Activated naive CD4-positive, alpha-beta T cell treated with anti-CD3 and anti-CD28 coated beads for 36 hours (primary cell): ENCODE measurements at places on chromosomes 1 and 21.

GRCh38 chr1:110783292-110783918 lies 89.5 kb upstream of the CD53 start:
- peak; percentile 71 for DNase-seq

GRCh38 chr1:170618421-170618820 lies 45.5 kb upstream of the PRRX1 start:
- no peak for DNase-seq

DNA sequence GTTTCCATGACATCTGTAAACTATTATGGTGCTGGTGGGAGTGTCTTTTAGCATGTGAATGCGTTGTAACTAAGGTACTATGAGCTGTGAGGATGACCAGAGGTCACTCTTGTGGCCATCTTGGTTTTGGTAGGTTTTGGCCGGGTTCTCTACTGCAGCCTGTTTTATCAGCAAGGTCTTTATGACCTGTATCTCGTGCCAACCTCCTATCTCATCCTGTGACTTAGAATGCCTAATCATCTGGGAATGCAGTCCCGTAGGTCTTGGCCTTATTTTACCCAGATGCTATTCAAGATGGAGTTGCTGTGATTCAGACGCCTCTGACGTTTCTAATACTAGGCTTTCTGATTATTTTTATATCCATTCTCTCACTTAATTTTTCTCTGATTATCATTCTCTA lies 9.4 kb downstream of the NCAM2 start:
- DNase-seq = no peak

- DNase-seq = no peak
Observed at GRCh38 chr1:160068225-160068624, 1.7 kb downstream of the KCNJ10 start.

DNA sequence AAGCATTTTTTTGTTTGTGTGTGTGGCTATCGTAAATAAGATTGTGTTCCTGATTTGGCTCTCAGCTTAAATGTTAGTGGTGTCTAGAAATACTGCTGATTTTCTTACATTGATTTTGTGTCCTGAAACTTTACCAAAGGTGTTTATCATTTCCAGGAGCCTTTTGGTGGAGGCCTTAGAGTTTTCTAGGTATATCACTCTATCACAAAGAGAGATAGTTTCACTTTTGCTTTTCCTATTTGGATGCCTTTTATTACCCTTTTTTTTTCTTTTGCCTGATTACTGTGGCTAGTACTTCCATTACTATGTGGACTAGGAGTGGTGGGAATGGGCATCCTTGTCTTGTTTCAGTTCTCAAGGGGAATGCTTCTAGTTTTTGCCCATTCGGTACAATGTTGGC lies 109.6 kb downstream of the S1PR1 start:
- DNase-seq = no peak

- DNase-seq = no peak
Observed at GRCh38 chr1:232283864-232284263, 346.1 kb downstream of the SIPA1L2 start.

GRCh38 chr1:236815941-236816340 lies 20.8 kb downstream of the MTR start:
- DNase-seq = no peak

DNA sequence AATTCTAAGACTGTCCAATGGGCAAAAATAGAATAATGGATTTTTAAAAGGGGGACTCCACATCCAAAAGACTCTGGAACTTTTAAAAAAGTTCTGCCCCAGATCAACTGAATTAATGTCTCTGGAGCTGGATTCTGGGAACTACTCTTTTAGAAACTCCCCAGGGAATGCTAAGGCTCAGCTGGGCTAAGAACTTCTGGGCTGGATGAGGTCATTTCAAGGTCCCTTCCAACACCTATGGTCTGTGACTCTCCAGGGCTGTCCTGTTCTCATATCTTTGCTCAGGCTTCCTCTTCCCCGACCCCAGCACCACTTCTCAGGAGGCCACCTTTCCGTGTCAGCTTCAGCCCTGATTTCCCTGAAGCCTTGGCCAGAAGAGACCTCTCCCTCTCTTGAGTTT lies 13.5 kb upstream of the PLA2G2C start:
- DNase-seq = no peak

DNA sequence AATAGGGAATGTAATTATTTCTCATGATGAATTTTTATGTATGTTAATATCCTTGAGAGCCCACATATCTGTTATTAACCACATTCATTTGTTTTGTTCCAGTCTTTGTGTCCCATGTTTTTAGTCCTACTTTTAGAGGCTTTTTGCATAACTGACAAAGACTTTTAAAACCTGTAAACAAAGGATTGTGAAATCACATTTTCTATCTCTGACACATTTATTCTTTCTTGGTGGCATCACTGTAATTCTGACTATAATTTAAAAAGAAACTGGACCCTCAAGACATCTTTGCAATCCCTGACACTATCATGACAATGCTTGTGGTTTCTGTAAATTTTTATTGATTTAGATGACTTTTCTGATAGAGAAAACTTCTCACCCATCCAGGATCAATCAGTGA lies 313.1 kb downstream of the SIPA1L2 start:
- no peak for DNase-seq

DNA sequence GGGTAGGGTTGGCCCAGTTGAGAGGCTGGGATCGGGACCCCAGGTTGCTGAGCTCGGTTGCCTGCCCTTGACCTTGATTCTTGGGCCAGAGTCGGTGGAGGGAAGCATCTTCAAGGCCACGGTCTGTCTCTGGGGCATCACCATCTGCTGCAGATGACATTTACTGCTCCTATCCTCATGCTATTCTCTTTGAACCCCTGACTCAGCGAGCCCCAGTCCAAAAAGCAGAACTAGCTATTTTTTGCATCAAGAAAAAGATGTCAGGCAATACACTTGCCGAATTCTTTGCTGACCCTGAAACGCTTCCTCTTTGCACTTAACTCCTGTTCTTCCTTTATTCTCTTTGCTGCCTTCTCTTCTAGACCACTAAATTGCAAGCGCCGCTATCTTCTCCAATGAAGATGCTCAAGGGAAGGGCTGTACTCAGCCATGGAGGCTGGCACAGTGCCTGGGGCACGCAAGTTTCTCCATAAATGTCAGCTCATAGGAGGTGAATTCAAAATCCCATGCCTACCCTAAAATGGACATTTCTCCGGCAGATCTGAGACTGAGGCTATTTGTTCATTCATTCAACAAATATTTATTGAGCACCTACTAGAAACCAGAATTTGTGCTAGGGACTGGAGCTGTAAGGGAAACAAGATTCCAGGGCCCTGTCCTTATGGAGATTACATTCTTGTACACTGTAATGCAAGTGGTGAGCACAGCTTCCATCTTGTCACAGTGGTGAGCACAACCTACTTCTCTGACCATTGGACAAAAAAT lies 20.5 kb upstream of the CAPZB start:
- no peak for DNase-seq

DNA sequence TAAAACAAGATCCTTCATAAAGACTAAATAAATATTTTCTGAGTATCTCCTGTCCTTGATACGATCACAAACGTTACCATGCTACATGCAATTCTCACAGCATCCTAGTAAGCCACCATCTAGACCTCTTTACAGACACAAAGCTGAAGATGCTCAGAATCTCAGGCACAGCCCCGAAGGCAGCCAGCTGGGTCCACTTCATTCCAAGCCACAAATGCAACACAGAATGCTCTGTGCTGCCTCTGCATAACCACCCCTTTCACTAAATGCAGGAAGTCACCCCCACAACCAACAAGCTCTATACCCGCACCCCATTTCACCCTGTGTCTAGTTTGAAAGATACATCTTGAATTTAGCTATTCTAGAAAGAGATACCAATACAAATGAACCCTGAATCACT lies 12.9 kb downstream of the RCAN1 start:
- DNase-seq = no peak

DNA sequence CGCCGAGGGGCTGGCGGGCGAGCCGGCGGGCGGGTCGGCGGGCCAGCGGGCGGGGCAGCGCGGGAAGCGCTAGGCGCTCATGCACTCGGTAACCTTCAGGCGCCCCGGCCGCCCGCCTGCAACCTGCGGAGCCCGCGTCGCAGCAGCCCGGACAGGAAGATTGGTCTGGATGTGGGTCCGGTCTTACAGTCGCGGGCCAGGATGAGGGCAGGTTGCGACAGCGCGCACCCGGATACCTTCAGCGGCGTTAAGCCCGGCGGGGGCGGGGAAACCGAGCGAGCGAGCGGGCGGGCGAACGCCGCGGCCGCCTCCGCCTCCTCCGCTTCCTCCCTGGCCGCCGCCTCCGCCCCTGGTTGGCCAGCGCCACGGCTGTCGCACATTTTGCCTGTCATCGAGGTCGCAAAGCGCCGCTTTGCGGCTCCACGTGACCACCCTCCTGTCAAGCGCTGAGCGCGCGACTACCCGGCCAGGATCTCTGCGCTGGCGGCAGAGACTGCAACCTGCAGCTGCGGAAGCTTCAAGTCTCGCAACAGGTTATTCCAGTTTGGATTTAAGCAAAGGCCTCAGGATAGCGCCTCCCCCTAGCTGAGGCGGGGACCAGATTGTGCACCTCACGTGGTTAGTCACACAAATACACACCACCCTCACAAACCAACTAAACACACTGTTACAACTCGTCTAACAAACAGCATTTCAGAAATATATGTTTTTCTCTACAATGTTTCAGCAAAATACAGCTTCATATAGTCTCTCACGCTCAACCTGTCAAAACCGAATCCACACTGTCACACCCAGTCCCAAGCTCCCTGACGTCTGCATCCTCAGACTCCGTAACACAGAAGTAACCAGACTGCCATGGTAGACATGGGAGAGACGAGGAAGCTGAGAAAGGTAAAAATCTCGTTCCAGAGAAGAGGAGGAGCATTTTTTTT lies at the start of gene FAF1:
Gene FAF1 (minus strand): TSS at position 355 of the 932 bp plus-strand sequence. CDS start 456 bp downstream, outside the sequence.
- DNase-seq = peak; percentile 97

- no peak for DNase-seq
Observed at GRCh38 chr1:161771973-161772372, 5.9 kb downstream of the ATF6 start.

DNA sequence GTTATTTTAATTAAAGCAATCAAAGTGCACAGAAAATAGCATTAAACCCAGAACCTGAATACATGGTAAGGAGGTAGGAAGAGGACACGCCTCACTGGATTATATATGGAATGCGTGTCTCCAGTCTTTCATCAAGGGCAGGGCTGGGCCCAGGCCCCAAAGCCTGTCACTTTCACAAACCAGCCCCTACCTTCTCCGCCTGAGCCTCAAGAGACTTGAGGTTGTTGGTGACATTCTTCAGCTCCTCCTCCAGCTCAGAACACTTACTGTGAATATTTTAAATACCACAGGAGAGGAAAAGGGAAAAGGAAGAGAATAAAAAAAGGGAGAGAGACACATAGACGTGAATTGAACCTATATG lies 16.3 kb upstream of the NUP210L start:
- no peak for DNase-seq

GRCh38 chr21:45508607-45509565 lies 33.4 kb downstream of the SLC19A1 start:
- no peak for DNase-seq

DNA sequence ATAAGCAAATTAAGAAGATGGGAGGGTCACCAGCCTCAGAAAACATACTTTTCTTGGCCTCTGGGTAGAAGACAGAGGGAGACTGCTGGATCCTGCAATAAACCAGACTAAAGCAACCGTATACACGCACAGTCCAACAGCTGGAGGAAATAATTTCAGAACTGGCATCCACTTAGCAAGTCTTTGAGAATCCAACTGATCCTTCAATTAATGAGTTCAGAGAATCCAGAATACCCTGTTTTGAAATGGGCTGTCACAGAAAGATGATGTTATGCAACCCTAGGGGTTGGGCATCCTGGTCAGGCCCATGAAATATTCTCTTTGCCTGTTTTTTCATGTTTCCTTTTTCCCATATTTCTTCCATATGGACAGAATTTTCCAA lies 134.0 kb upstream of the MAGI3 start:
- DNase-seq = no peak

- no peak for DNase-seq
Observed at GRCh38 chr1:8641377-8641997, 176.0 kb downstream of the RERE start.

GRCh38 chr21:25581582-25581981 lies 25.7 kb downstream of the MRPL39 start:
- no peak for DNase-seq

- DNase-seq = no peak
Observed at GRCh38 chr1:101431956-101432510, 195.2 kb downstream of the S1PR1 start.

- DNase-seq = no peak
Observed at GRCh38 chr1:203264052-203264501, 34.6 kb upstream of the CHIT1 start.

DNA sequence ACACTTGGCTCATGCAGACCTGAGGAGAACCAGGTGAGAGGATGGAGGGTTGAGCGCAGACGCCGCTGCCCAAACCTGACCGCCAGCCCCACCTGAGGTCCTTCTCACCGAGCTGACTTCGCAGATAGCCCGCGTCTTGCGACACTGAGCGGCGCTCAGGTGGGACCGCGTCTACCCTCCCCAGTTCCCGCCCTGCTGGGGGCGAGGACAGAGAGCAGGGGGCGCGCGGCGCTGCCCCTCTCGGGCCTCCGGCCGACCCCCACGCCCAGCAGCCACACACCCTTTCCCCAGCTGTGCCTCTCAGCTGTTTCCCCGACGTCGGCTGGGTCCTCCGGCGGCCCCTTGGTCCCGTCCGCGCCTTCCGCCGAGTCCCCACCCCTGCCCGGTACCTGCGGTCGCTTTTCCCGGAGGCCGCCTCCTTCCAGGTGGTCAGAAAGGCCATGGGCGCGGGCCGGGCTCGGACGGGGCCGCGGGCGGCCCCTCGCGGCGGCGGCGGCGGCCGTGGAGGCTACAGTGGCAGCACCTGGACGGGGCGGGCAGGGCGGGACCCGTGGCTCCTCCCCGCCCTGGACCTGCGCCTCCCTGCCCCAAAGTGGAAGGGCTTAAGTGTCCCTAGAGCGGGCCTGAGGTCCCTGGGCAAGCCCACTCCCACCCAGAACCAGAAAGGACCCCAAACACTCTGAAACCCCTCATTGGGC lies 14.4 kb upstream of the TTC39A start:
- DNase-seq = no peak

GRCh38 chr1:170959385-170959784 lies 24.1 kb downstream of the MROH9 start:
- no peak for DNase-seq

GRCh38 chr1:19066874-19067181 lies 110.4 kb upstream of the IFFO2 start:
- no peak for DNase-seq

GRCh38 chr1:25064465-25065240 lies 134.6 kb upstream of the RUNX3 start:
- peak; percentile 55 for DNase-seq

GRCh38 chr1:30650038-30650967 lies 73.1 kb downstream of the MATN1 start:
- no peak for DNase-seq

GRCh38 chr1:31135973-31136600 lies 70.6 kb upstream of the PUM1 start:
- no peak for DNase-seq
